ENCODE measurements at places on chromosomes 11 and 22.

DNA sequence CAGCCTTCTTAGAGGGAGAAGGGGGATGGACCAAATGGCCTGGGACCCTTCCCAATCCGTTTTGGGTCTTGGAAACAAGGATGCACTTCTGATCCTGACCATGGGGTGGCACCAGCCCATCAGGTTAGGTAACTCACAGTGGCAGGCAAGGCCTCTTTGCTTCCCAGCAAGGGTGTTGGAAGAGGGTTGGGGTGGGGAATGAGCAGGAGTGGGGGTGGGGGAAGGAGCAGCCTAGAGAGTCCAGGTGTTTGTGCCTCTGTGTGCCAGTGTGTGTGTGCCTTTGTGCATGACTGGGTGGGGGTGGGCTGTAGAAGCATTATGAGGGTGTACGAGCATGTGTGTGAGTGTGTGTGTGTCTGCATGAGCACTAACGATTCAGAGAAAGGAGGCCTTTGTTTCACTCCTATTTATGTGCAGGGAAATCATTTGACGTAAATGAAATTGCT is 213.1 kb downstream of the INSC start:
- peak; percentile 52 for DNase-seq

DNA sequence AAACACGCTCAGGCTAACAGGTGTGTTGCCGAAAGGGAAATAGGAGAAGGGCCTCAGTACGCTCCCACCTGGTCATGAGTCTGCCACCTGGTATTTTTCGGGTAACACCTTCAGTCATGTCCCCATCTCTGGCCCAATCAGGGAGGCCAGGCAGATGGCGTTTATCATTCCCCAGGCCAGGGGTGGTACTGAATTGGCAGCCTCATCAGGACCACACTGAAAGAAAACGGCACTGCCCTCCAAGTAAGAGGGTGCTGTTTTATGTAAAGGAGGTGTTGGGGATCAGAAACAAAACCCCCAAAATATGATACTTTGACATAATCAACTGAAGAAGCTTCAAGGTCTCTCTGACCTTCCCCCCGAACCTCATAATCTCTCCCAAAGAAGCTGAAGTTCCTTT is 58.9 kb downstream of the RCN1 start:
- DNase-seq, result no peak

DNA sequence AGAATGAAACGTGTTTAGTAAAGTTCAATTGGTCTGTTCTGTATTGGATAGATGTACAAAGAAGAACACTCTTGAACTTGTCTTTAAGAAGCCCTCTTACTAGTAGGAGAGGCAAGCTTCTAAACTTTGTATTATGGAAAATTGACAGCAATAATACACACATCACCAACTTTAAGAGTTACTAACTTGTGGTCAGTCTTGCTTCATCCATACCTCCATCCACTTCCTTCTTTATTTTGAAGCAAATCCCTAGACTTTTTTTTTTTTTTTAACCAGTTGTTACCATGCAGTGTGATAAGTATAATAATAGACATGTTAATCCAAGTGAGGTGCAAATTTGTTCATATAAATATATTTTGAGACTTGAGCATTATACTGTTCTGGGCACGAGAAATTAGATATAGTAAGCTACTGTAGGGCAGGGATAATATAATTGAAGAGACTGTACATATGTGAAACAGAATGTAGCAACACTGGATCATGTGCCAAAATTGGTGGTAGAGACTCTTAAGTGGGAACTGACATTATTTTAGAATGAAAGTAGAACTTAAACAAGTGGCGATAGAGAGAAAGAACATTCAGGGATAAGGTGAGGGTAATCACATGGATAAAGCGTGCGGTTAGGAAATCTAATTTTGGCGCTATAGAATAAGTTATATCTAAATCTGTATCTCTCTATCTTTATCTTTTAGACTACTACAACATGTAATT is 6.5 kb downstream of the FAR1 start:
- DNase-seq, result peak; percentile 87

DNA sequence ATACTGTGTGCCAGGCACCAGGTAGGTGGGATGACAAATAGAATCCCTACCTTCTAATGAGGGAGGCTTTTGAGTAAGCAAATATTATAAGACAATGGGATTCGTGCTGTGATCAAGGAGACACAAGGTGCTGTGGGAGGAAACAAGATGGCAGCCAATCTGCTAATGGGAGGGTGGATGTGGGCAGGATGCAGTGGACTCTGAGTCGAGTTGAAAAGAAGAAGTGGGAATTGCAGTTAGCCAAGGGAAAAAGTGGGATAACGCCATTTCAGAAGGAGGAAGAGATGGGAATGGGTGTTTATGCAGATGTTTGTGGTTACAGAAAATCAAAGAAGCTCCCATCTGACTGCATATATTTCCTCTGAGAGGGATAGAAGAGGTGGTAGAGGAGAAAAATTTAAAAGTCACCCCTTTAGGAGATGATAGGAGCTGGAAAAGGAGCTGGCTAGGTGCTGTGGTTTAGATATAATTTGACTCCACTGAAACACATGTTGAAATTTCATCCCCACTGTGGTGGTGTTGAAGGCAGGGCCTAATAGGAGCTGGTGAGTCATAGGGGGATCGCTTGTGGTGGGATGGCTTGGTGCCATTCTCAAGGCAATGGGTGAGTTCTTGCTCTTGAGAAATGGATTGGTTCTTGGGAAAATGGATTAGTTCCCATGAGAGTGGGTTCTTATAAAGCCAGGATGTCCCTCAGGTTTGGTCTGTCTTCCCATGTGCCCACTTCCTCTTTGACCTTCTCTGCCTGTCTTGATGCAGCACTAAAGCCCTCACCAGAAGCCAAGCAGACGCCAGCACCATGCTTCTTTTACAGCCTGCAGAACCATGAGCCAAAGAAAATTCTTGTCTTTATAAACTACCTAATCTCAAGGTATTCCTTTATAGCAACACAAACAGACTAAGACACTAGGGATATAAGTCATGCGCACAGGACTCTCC is 30.0 kb upstream of the POU2AF1 start:
- DNase-seq, result no peak

DNA sequence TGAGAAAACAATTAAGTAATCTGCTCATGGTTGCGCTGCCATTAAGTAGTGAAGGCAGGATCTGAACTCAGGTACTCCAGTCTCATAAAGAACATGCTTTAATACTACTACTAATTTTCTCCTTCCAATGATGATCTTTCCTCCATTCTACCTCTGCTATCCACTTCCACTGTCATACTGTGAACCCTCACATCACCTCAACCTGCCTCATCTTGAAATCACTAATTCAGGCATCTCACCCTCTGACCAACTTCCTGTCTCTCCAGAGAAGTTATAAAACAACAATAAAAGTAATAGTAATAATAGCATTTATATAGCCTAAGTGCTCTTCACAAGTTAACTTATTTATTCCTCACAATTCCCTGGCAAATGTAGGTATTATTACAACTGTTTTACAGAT is 57.1 kb upstream of the PSMA1 start:
- DNase-seq, result no peak

GRCh38 chr22:44309647-44310046 is 3.1 kb downstream of the SHISAL1 start:
- no peak for DNase-seq

GRCh38 chr11:65491614-65492386 is 7.0 kb upstream of the MALAT1 start:
- DNase-seq, result peak; percentile 69

GRCh38 chr11:100851147-100851546 is 164.1 kb downstream of the ARHGAP42 start:
- DNase-seq, result no peak

DNA sequence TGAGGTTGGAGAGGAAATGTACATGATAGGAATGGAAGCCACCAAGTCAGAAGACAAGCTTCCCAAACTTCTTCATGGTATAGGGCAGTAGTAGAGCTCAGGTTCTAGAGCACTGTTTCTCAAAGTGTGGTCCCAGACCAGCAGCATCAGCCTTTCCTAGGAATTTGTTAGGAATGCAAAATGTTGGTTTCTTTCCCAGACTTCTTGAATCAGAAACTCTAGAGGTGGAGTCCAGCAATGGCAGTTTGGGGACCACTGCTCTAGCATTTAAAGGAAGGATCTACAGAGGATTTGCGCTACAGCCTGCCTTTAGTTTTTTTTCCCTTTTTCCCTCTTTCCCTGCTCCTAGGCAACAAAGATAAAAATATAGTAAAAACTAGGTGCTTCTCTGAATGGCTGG is 17.0 kb upstream of the MMP12 start:
- DNase-seq, result no peak

- no peak for DNase-seq
Measured at GRCh38 chr22:22164541-22165272, 79.9 kb upstream of the VPREB1 start.

DNA sequence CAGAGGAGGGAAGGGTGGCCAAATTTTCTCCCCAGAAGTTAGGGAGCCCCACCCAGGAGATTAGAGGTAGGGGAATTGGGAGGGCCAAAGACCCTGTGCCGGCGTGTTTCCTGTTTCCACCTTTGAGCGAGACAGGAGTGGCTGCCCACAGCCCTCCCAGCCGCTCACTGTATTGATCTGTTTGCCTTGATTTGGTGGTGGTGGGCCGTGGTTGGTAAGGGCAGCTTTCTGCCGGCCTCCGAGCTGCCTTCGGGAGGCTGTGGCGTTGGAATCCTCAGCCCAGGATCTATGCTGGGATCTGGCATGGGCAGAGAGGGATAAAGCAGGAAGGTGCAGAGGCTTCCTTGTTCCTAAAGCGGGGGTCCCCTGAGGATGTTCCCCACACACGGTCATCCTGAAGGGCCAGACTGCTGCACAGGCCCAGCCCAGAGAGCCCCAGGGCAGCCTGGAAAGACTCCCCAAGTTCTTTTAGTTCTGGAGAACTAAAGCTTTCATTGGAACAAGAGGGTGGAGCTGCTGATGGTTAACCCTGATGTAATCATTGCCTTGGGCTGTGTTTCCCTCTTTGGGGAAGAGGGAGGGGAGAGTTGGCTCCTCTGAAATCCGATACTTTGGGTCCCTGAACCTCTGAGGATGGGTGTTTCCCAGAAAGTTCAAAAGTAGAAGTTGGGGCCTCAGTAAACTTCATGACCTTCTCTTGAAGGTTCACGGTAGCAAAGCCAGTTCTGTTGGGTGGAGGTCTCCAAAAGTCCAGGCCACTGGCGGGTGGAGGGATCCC is 7.2 kb downstream of the FAM83F start:
- no peak for DNase-seq

- no peak for DNase-seq
Measured at GRCh38 chr22:23066200-23067022, 3.9 kb upstream of the GNAZ start.

DNA sequence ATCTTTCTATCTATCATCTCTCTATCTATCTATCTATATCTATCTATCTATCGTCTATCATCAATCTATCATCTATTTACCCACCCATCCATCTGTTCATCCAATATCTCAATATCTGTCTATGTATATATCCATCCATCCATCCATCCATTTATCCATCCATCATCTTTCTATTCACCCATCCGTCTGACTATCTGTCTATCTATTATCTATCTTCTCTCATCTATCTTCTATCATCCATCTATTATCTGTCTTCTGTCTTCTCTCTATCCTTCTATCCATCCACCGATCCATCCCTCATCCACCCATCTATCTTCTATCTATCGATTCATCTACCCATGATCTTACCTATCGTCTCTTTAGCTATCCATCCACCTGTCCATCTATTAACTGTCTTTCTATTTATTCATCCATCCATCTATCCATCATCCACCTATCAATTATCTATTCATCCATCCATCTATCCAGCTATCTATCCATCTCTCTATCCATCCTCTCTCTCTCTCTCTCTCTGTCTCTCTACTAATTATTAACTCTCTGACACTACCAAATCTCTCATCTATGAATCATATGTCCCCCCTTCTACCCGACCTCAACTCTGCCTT is 89.1 kb downstream of the DHCR7 start:
- no peak for DNase-seq

DNA sequence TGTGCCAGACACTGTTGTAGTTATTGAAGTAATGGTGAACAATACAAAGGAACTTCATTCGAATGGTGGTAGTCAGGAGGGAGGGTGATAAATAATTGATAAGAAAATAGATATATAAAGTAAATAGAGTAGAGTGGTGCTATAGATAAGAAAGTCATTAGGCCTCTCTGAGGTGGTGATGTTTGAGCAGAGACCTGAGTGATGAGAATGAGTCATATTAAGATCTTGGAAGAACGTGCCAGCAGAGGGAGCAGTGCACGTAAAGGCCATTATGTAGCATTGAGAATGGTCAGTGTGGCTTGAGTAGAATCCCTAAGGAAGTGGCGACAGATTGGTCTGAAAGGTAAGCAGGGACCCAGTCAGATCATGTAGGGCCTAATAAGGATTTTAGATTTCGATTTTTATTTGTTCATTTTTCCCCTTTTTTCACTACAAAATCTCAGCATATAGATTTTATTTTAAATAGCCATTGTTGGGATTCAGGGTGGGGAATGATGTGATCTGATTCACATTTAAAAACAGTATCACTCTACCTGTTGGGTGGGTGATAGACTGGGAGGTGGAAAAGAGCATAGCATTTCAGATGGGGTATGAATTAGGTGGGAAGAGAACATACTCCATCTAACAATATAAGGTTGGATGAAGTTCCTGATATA is 44.7 kb downstream of the CCDC90B start:
- peak; percentile 16 for DNase-seq

- DNase-seq, result no peak
Measured at GRCh38 chr11:106086135-106086534, 8.7 kb downstream of the AASDHPPT start.

DNA sequence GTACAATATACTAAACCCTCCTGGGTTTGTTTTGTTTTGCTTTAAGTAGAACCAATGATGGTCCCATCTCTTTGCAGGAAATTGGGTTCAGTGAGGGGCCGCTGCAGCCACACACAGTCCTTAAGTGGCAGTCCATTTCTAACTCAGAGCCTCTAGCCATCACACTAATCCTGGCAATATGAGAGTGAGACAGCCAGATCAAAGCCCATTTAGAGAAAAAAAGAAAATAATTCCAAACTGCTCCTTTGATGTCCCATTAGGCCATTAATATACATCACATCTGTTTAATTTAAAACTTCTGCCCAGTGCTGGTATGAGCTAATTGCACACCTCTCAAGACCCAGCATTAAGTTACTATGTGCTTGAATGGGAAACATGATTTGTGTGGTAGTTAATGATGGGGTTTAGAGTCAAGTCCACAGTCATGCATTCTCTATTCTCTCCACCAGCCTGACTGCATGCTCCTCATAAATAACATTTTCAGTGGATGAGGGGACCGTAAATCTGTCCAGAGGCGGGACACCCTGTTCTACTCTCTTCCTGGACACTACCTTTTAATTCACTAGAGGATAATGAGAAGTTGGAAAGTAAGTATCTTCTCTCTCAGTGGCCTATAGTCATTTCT is 53.8 kb upstream of the BIRC3 start:
- no peak for DNase-seq

- no peak for DNase-seq
Measured at GRCh38 chr22:31122196-31122531, 602 bp upstream of the INPP5J start.

GRCh38 chr11:71222318-71223080 is 29.9 kb downstream of the SHANK2 start:
- DNase-seq, result no peak

- peak; percentile 26 for DNase-seq
Measured at GRCh38 chr22:31977141-31977841, 33.0 kb downstream of the YWHAH start.
